Stimulated activated CD4-positive, alpha-beta T cell treated with anti-CD3 and anti-CD28 coated beads, Interleukin-1b, Interleukin-23, amount 100 ng/mL, for 48 hours (primary cell): ENCODE measurements at places on chromosomes 3 and 15.

GRCh38 chr3:98500019-98500418 lies 2.5 kb downstream of the OR5K2 start:
- DNase-seq = no peak

DNA sequence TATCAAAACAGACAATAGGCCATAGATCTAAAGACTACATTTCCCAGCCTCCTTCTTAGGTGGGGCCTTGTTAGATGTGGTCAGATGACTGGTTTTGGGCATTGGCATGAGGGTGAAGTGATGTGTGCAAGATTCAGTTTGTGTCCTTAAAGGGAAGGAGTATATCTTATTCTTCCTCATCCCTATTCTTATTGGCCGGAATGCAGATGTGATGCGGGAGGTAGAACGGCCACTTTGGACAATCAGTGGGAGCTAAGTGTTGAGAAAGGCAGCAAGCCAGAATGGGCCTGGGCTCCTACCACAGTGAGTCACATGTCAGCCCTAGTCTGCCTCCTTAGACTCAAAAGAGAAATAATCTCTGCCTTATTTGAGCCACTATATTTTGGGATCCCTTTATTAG lies 89.8 kb upstream of the MEX3B start:
- DNase-seq = no peak

DNA sequence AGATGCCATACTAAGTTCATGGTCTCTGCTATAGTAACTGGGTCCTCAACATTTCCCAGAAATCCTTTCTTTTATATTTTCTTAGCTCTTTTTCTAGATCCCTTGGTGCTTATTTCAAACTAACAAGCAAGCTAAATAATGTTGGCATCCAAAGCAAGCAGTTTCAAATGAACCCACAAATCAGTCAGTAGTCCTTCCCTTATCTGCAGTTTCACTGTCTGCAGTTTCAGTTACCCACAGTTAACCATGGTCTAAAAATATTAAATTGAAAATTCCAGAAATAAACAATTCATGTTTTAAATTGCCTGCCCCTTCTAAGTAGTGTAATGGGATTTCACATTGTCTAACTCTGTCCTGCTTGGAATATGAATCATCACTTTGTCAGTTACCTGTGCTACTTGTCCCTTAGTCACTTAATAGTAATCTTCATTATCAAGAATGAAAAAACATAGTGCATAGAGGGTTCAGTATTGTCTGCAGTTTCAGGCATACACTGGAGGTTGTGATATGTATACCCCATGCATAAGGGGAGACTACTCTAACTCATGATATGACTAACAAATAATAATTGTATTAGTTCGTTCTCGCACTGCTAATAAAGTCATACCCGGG lies 633.7 kb downstream of the MECOM start:
- DNase-seq = no peak

GRCh38 chr15:78675617-78676360 lies 34.8 kb upstream of the CHRNB4 start:
- no peak for DNase-seq

DNA sequence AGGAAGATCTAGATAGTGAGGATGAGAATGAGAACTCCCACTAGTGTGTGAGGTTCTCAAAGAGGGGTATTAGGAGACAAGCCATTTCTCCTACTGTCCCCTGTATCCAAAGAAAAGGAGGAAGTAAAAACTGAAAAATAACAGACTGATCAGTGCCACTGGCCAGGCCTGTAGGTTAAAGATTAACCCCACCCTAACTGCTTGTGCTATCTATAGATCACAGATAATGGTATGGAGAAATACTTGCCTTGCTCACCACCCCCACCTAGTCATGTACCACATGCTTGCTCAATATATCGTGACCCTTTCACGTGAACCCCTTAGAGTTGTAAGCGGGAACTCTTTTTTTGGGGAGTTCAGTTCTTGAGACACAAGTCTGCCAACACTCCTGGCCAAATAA lies 519.7 kb upstream of the FRG2C start:
- no peak for DNase-seq

DNA sequence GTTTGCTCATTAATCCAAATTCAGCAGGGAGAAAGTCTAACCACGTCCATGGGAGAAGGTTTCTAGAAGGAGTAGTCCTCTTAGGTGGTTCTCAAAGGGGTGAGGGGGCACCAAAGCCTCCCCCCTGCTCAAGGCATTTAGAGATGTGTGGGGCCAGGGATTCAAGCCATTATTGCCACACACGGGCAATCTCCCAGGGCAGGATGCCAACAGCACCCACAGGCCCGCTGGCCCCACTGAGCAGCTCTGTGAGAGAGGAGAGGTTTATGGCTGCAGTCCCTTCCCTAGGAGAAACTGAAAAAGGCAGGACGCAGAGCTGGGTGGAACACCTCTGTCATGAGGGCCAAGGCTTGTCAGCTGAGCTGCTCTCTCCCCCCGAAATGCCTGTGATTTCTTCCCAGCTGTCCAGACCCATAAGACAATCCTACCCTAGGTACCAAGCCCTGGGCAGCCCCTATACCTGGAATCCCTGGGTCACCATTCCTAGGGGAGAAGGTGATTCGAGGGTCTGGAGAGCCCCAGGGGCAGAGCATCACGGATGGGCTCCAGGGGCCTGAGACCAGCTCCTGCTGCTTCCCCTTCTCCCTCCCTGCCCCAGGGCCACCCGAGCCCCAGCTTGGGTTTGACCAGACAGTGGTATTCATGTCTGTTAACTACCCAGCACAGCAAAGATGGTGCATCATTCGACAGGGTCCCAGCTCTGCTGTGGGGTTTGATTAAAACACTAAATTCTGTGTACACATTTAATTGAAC lies 39.0 kb downstream of the WHAMM start:
- no peak for DNase-seq

DNA sequence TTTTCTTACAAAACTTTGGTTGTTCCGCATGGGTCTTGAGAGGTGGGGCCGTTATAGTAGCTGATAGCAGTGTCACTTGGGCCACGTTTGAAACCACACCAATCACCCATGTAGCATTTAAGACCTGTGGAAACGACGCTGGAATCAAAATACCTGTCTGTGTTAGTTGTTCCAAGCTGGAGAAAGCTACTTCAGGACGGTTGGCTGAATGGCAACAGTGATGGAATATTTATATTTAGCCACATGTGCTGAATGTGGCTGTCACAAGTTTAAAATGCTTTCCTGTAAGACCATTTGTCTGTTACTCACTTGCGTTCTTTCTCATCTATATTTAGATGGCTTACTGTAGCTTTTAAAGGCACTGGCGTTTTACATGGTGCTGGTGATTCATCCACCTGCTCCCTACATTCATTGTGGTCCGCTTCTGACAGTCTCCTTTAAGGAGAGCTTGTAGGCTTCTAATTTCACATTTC lies 1.4 kb downstream of the DNAJA4 start:
- DNase-seq = no peak

GRCh38 chr3:32873531-32874130 lies 55.8 kb downstream of the TRIM71 start:
- DNase-seq = no peak

- DNase-seq = no peak
Observed at GRCh38 chr3:76049776-76050175, 264.4 kb upstream of the ZNF717 start.

- DNase-seq = no peak
Observed at GRCh38 chr3:47912006-47912504, 104.2 kb downstream of the MAP4 start.
